ENCODE measurements at places on chromosomes 2 and 18.

GRCh38 chr2:207156451-207157161, 9.1 kb downstream of the KLF7 start:
- no peak for DNase-seq

- peak; percentile 8 for DNase-seq
Observed at GRCh38 chr2:238376884-238377391, 49.8 kb upstream of the ASB1 start.

DNA sequence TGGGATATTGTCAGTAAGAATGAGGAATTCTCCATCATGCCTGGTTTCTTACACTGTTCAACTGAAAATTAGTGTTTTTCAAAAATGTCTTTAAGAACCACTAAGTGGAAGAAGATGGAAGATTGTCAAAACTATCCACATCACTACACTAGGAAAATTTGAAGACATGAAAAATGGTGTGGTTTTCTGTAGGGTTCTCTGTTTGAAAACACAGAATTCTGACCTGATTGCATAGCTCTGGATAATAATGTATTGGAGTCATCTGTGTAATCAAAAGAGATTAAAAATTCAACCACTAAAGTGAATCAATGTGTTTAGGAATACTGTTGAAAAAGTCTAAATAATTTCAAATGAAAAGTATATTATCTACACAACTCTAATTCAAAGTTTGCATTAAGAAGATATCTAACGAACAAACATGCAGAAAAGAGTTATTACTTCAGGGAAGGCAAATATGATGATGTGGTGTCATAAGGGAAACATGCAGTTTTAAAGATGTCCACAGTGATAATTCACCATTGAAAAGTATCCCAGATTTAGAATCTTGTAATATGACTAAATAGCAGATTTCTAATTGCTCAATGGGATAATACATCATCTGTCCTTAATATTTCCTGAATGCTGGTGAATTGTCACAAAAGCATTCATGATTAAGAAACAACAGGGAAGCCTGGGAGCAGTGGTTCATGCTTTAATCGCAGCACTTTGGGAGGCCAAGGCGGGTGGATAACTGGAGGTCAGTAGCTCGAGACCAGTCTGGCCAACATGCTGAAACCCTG, 116.9 kb downstream of the ERBB4 start:
- DNase-seq: no peak

DNA sequence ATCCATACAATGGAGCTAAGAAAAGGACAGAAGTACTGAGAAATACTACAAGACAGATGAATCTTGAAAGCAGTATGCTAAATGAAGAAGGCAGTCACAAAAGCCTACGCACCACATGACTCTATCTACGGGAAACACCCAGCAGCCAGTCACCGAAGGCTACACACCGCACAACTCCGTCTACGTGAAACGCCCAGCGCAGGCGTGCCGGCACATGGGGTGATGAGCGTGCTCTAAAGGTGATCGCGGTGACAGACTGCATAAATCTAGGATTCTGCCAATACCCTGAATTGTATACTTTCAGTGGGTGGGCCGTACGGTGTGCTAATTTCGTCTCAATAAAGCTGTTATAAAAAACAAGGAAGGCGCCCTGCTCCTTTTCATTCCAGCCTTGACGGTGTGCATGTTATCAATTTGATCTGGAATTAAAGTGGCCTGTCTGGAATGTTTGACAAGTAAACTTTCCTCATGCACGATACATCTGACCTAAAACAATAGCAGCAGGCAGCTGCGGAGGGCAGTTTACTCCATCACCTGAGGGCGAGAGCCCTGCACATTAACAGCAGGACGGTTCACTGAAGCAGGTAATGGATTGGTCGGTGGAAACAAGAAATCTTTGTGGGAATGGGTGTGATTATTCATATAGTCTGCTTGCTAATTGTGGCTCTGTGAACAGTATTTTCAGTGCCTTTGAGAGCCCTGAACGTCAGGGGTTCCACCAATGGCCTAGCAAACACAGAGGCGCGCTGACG, 86.2 kb upstream of the SALL3 start:
- DNase-seq: no peak

- DNase-seq: no peak
Observed at GRCh38 chr2:43124687-43125057, 101.7 kb downstream of the ZFP36L2 start.

GRCh38 chr2:61016392-61017002, 1.0 kb upstream of the PEX13 start:
- no peak for DNase-seq

- peak; percentile 51 for DNase-seq
Observed at GRCh38 chr2:9408641-9409151, 14.6 kb downstream of the ITGB1BP1 start.

DNA sequence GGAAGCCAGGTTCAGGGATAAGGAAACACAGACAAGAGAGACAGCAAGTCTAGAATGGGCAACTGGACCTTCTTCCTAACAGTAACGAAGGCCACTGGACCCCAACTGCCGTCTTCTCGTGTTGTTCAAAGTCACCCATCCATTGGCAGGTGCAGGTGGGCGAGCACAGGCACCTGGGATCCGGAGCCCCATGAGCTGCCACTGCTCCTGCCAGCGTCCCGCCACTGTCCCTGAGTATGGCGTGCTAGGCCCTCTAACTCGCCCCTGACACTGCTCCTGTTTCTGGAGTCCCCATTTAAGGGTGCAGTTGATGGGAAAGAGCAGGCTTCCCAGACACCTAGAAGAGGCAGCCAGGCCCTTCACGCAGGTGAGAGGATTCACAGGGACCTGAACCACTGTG, 48.0 kb downstream of the NDUFA10 start:
- no peak for DNase-seq

- DNase-seq: no peak
Observed at GRCh38 chr2:15791294-15791693, 149.1 kb upstream of the MYCN start.

DNA sequence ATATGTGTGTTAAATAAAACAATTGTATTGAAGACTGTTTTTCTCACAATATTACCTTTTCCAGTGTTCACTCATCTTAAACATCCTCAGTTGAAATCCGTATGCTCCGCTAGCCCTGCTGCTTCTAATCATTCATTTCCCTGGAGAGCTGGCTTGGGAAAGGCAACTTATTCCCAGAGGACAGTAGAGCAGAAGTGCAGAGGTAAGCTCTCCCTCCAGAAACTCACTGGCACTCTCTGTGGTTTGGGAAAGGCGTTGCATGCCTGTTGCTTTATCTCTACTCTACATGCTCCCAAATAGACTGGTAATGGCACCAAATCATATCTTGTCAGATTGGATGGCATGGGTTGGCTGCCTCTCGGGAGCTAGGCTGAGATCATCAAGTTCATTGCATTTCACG, 117.1 kb upstream of the BOD1L2 start:
- no peak for DNase-seq

GRCh38 chr2:42353792-42354429, 7.1 kb downstream of the COX7A2L start:
- DNase-seq: no peak

GRCh38 chr2:57962861-57963260, 83.7 kb upstream of the VRK2 start:
- no peak for DNase-seq

- DNase-seq: peak; percentile 66
Observed at GRCh38 chr2:102891296-102891695, 129.5 kb downstream of the TMEM182 start.

GRCh38 chr2:86413296-86414094, 27.7 kb upstream of the KDM3A start:
- DNase-seq: no peak

DNA sequence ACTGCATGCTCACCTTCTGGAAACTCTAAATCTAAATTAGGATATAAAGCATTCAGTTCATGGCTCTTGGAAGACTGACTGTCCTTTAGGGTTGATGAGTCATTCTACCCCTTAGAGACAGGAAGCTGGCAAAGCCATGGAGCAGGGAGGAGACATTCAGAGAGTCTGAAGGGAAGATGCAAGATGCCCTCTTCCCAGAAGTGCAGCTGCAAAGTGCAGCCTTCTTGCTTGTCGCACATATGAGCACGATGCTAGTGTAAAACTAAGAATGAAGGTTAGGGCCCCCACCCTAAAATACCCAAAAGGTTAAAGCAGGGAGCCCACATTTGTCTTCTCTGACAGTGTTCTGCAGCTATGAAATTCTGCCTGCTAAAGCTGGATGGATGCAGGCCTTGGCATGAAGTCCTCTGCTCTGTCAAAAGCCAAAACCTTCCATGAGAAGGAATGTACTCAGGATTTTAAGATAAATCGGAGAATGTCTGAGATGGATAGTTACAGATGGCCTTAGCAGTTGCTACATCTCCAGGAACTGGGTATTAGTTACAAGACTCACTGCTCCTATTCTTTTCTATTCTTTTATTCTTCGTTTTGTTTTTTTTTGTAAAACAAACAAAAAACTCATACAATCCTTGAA, 89.7 kb downstream of the POLE4 start:
- no peak for DNase-seq

- DNase-seq: no peak
Observed at GRCh38 chr18:65124633-65125032, 626.2 kb upstream of the CDH7 start.

DNA sequence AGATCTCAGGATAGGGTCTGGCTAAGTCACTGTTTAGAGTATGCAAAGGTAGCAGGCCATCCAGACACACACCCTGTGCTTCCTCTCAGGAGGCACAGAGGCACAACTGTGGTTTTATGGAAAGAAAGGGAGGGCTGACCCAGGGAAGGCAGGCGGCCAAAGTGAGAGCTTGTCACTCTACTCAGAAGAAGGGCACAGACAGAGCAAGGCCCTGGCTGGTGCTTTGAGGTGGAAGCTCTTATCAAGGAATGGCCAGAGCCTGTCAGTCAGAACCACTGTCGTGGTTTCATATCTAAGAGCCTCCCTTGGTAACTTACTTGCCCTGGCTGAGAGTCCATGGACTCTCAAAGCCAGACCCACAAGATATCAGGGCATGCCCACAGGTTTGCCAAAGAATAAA, 40.7 kb downstream of the SLC9A2 start:
- no peak for DNase-seq

DNA sequence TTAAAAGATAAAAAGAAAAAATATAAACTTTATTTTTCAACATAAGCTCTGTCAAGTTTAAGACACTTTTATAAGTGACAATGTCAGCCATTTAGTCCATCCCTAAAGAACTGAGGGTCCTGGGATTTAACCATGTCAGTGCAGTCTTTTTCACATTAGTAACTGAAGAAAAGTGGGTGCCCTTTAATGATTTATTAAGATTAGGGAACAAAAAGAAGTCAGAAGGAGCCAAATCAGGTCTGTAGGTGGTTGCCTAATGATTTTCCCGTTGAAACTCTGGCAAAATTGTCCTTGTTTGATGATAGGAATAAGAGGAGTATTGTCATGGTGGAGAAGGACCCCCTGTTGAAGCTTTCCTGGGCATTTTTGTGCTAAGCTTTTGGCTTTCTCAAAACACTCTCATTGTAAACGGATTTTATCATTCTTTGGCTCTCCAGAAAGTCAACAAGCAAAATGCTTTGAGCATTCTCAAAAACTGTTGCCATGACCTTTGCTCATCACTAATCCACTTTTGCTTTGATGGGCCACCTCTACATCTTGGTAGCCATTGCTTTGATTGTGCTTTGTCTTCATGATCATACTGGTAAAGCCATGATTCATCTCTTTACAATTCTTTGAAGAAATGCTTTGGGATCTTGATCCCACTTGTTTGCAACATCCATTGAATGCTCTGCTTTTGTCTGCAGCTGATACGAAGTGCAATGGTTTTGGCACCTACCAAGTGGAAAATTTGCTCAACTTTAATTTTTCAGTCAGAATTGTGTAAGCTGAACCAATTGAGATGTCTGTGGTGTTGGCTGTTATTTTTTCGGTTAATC, 22.0 kb downstream of the TSPYL6 start:
- no peak for DNase-seq

GRCh38 chr2:156170929-156171328, 161.6 kb downstream of the NR4A2 start:
- DNase-seq: no peak

DNA sequence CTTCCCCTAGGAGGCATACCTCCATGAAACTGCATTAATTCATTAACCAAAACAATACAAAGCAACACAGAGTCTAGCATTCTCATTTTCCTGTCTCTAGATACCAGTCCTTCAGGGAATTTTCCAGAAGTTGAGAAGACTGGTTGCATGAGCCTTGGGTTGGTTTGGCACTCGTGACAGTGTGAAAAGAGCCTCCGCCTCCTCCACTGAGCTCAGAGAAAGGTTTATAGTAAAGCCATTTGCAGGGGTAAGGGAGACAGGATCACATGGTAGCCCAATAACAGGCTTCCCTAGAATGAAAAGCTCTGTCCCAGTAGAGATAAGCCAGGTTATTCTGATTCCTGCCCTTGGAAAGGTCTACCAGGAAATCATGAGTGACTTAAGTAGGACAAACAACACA, 9.7 kb upstream of the TMEM247 start:
- no peak for DNase-seq

DNA sequence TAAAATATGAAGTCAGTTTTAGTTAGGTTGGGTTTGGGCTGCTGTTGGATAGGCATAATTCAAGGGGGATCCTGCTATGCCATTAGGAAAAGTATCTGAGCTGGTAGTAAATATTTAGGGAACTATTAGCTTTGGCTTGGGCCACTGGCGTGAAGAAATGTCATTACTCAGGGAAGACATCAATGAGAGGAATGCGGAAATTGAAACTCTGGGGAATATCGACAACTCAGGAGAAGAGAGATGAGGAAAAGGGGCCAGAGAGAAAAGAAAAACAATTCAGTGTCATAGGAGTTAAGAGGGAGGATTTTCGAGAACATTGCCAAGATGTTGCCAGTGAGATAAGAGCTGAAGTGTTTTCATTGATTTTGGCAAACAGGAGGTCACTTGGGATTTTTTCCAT, 149.7 kb upstream of the PARD3B start:
- DNase-seq: no peak

DNA sequence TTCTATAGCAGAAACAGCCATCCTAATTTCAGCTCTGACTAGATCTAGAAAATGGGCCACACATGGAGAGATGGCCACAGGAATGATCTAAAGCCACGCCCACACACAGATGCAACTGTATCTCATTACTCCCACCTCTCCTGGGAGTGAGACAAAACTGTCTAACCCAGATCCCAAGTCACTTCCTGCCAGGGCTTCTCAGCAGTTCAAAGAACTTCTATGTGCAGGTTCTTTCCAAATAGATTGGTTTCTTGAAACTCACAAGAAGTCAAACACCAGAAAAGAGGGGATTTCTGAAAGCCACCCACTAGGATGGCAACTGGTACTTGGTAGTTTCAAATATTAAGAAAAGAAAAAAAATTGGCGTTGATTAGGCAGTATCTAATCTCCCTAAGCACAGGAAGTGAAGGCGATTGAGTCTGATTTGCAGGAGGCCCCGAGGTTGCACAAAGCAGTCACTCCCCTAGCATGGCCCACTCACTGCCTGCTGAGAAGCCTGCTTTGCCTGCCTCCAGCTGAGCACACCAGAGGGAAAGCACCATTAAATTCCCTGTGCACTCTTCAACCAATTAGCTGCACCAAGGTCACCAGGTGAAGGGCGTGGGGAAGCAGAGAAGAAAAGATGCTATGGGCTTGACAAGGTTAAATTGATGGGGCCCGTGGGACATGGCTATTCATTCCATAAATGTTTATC, 51.1 kb downstream of the PAPOLG start:
- peak; percentile 53 for DNase-seq

- no peak for DNase-seq
Observed at GRCh38 chr2:126894585-126895182, 4.0 kb upstream of the TEX51 start.

- no peak for DNase-seq
Observed at GRCh38 chr2:168751104-168751740, 51.2 kb upstream of the NOSTRIN start.

All from astrocyte of the cerebellum (primary cell).